Urothelium cell line (cell line): ENCODE measurements at places on chromosomes 7 and 10.

GRCh38 chr7:33671531-33672262, 233.6 kb upstream of the BMPER start:
- no peak for DNase-seq

DNA sequence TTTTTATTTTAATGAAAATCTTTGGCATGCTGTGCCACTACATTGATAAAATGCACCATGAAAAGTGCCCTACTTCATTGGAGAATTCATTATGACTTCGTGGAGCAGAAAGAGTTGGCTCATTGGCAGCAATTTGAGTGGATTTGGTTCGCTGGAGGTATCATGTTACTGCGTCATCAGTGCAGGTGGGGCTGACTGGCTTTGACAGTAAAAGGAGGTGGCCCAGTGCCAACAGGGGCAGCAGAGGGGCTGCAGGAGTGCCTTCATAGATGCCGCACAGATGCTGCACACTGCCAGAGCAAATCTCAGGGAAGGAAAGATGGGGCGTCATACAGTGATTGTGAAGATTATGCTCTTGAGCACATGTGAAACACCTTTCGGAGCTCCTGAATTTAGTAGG, 22.2 kb downstream of the FZD1 start:
- no peak for DNase-seq

- no peak for DNase-seq
These were observed 86.2 kb upstream of the PDGFA start for GRCh38 chr7:605661-606450.

GRCh38 chr10:121284936-121285335, 313.3 kb downstream of the FGFR2 start:
- no peak for DNase-seq

DNA sequence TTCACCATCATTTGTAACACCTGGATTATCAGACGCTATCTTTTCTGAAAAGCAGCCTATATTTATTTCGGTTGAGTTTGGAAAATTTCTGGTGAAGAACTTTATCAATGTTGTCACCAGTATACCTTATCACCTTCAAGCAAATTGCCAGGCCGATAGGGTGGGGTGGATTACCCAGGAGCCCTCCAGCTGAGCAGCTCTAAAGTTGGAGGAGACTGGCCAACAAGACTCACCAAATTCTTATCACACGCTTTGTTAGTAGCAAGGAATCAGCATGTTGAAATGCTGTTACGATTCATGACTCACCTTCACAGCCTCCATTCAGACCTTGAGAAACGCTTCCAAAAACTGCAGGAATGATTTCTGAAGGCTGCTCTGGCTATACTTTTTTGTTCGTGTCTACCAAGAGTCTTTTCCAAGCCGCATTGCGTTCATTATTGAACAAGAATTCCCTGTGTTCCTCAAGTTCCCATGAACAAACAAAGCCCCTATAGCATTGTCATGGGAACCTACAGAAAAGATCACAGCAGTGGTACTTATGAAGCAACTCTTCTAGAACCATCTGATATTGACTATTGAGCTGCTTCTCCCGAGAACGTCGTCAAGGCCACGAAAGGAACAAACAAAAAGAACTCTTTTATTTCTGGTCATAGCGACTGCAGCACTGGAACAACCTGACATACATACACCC, 291.4 kb downstream of the SFMBT2 start:
- DNase-seq = no peak

GRCh38 chr10:88979603-88980002, 11.0 kb upstream of the FAS start:
- DNase-seq = no peak

- no peak for DNase-seq
These were observed 247.4 kb downstream of the ACTR3B start for GRCh38 chr7:153006911-153007310.

GRCh38 chr7:15753887-15754579, 67.5 kb upstream of the MEOX2 start:
- DNase-seq = no peak

DNA sequence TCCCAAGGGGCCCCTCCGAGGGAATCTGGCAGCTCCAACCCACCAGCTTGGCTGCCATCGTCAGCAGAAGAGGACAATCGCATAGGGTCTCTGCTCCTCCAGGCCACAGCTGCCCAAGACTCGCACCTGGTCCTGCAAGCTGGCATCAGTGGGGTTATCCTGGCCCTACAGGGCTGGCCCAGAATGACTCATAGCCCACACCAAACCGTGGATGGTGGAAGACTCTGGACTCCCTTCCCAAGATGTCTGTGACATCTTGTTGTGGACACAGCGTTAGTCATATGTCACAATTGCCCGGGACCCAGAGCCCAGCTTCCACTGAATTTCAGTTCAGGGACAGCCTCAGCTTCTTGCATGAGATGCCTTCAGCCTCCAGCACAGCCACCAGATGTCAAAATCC, 91.5 kb upstream of the CUX1 start:
- no peak for DNase-seq
